Stimulated activated CD4-positive, alpha-beta T cell treated with anti-CD3 and anti-CD28 coated beads, Interleukin-4, amount 100 ng/mL, for 1 hour (primary cell): ENCODE measurements at places on chromosomes 11 and 22.

- DNase-seq: no peak
Observed at GRCh38 chr11:128719556-128719824, 25.6 kb downstream of the FLI1 start.

- DNase-seq: no peak
Observed at GRCh38 chr11:119367661-119368120, 13.8 kb downstream of the USP2 start.

GRCh38 chr11:15937601-15938120, 418.7 kb downstream of the SOX6 start:
- DNase-seq: no peak

DNA sequence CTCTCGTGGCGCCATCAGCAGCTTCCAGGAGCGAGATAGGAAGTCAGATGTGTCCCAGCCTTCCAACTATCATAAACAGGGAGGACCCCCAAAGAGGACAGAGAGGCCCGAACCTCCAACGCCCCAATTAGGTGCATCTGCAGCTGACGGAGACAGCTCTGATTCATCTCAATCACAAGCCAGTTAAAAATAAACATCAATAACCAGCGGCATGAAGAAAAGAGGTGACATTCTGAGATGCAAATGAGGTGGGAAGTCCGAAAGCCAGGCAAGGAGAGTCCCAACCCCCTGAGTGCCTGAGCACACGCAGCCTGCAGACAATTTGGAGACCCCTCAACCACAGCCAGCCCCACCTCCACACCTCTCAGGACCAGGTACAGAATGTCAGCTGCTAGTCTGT, 28.1 kb upstream of the IGSF9B start:
- no peak for DNase-seq

GRCh38 chr11:63494975-63495374, 4.0 kb upstream of the PLAAT5 start:
- DNase-seq: no peak

GRCh38 chr11:135006800-135007199, 594.8 kb upstream of the B3GAT1 start:
- DNase-seq: no peak

GRCh38 chr11:9838961-9839360, 175.1 kb downstream of the SWAP70 start:
- DNase-seq: no peak

GRCh38 chr11:48193876-48194275, 22.7 kb upstream of the OR4B1 start:
- DNase-seq: no peak

GRCh38 chr11:62479631-62480201, 60.9 kb downstream of the SCGB1A1 start:
- no peak for DNase-seq

GRCh38 chr11:65639623-65640482, 2.0 kb downstream of the SIPA1 start:
- peak; percentile 40 for DNase-seq

DNA sequence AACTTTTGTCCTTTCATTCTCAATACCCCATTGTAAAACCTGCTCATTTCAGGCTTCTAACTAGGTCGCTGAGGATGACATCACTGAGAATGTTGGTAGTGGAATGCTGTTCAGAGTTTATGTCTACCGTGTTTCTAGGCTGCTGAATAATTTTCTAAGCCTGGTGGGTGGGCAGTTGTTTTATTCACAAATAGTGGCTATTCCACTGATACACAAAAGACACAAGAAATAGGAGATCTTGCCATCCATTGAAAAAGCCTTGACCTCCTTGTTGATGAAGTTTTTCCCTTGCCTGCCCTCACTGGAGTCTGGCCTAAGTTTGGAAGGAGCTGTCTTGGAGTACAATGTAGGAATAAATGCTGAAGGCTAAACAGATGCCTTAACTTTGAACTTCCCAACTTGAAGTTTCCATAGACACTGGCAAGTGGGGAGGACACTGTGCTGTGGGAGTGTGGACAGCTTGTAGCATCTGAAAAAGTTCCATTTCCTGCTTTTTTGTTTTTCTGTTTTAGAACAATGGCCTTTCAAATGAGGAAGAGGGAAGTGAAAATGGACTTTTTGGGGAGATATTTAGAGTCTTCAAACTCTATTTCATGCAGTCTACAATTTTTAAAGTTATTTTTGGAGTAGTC, 59.2 kb downstream of the TRIM44 start:
- DNase-seq: no peak

- DNase-seq: no peak
Observed at GRCh38 chr11:104968355-104968855, at the start of gene CASP4. Gene CASP4 (minus strand): TSS chr11:104968574. CDS start chr11:104968525, 49 bp downstream.

- no peak for DNase-seq
Observed at GRCh38 chr11:134800130-134800529, 388.1 kb upstream of the B3GAT1 start.

DNA sequence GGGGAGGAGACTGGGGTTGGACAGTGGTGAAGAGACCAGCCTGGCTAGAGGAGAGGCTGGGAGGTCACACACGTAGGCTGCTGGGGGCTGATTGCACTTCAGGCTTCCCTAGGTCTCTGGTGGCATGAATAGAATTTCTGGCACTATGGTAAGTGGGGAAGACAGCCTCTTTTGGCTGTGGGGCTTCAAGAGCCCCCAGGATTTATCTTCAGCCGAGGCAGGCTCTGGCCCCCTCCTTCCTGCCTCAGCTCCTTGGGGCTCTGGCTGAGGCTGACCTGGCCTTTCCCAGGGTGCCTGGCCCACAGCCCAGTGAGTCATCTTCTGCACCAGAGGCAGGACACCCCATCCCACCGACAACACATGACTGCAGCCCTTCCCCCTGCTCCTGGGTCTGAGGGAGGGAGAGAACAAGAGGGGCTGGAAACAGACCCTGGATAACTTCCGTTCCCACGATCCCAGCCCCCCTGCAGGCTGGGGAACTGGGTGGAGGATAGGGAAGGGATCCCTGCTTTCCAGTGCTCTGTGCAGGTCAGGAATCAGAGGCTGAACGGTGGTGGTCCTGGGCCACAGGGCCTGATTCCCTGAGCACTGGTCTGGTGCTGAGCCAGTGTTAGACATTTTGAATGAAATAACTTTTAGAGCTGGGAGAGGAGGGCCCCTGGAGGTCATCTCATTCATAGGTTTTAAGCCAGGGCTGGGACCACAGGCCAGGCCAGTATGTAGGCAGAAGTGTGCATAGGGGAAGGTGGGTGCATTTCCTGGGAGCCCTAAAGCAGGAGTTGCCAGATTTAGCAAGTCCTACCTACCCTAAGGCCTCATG, 26.5 kb downstream of the ARHGEF17 start:
- no peak for DNase-seq

GRCh38 chr11:83034673-83035014, 37.1 kb downstream of the RAB30 start:
- DNase-seq: no peak

DNA sequence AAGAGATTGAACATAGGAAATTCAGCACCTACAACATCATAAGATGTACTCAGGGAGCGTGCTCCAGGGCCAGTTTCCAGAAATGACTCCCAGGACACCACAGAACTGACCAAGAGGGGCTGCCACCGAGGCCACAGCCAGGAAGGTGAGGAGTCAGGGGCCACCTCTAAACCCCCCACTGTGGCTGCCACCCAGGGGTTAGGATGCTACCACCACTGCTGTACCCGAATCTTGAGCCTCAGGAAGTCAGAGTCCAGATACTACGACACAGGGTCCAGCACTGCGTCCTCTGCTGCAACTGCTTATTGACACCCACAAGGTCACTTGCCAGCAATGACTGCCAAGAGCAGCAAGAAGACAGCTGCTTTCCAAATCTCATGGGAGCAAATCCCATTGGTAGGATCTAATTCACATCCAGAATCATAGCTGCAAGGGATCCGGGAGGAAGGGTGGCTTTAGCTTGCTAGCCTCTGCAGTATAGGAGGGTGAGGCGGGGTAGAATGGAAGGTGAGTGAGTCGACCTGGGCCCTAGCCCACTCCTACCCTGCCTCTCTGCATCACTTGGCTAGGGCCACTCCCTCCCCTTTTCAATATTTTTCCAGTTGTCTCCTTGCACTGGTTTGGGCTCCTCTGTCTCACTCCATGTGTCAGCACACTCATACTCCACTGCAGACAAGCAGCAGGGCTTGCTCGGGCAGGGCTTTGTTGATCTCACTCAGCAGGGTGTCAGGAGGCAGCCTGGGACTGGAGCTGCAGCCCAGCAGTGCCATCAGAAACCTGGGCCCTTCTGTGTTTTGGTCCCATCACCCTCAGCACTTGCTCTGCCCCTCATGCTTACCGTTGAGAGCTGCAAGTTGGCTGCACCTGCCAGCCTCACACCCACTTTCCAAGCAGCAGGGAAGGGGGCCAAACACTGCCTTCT, 18.1 kb upstream of the CYTH4 start:
- no peak for DNase-seq

DNA sequence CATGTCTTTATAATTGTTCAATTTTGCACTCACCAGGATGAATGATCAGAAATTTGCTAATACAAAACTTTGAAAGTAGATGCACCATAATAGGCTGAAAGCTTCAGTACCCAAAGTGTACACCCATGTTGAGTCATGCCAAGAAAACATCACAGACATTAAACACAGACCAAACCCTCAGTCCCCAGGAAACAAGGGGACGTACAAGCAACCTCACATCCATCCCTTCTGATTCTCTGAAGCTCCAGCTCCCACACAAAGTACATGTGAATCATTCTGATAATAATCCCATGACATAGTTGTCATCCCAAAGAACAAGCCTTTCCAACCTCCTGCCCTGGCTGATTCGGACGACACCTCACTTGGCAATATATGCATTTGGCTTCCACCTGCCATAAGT, 183.8 kb downstream of the SNX19 start:
- no peak for DNase-seq

DNA sequence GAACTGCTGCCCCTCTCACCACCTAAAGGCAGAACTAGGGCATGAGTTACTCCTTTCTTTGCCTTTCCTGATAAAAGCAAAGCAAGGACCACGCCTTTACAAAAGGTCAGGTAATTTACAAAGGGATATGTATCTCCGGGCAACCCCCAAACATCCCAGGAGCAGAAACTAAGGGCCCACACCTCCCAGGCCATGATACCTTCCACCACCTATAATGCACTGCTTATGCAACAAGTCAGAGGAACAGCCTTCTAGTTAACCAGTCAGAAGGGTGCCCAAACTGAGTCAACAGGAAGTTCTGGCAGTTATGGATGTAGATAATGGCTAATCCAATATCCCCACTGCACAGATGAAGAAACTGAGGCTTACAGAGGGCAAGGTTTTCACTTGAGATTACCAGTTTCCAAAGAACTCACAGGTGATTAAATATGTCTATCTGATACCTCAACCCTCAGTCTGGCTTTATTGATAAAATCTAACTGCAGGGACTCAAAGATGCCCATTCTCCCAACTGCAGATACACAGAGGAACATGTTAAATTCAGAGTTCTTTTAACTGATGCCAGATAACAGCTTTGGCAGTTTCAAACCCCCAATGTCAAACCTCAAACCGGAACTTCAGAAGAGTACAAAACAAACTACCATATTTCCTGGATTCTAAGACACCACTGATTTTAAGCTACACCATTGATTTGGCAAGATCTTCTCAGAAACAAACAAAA, 16.8 kb upstream of the CASTOR1 start:
- no peak for DNase-seq

- DNase-seq: no peak
Observed at GRCh38 chr22:39206491-39206890, 38.3 kb downstream of the PDGFB start.

GRCh38 chr22:17131686-17132085, 10.5 kb upstream of the TMEM121B start:
- DNase-seq: no peak

DNA sequence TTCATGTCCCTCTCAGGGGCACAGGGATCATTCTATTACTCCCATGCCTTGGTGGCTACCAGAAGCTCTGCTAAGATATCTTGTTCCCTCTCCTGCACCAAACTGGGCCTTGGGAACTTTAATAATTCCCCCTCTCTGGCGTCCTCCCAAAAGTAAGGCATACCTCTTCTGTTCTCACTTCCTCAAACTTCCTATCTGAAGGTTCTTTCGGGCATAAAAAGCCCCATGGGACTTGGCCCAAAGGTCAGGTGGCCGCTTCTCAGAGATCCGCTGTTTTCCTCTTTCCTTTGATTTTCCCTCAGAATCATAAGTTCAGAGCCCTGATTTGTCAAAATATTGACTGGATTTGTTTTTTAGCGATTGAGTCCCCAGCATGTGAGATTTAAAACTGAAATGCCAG, 13.0 kb downstream of the POLD3 start:
- no peak for DNase-seq

DNA sequence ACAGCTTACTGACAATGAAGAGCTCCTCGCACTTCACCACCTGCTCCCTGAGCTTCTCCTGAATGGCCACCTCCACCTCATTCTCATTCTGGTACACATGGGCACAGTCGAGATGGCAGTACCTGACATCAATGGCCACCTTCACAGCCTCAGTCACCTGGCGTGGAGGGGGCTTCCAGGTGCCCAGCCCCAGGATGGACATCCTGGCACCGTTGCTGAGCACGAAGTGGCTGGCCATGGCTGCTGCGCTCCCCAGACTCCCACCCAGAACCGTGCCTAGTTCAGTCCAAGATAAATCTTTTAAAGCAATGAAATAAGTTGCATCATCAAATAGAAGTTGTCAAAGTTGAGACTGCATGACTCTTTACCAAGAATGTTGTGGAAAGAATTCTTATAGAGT, 128.1 kb upstream of the SOX6 start:
- DNase-seq: no peak

- no peak for DNase-seq
Observed at GRCh38 chr11:131652231-131652630, 281.8 kb downstream of the NTM start.

DNA sequence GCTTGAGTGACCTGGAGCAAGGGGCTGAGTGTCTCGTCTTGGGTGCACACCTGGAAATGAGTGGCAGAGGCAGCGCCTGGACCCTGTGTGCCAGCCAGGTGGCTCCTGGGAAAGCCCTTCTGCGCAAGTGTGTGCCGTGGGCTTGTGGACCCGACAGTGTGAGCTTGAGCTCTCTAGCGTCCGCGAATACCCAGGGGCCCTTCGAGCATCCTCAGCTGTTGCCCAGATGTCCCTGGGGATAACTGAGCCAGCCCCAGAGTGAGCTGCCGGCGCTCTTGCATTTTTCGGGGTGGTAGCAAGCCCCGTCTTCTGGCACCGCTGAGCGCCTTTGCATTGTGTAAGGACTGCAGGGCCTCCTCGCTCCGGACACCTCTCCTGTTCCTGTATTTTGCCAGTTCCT, 399.2 kb downstream of the TBC1D22A start:
- DNase-seq: no peak
